ENCODE measurements at places on chromosomes 1 and 21.

GRCh38 chr1:6783221-6783620 lies 2.0 kb upstream of the CAMTA1 start:
- DNase-seq, result no peak

DNA sequence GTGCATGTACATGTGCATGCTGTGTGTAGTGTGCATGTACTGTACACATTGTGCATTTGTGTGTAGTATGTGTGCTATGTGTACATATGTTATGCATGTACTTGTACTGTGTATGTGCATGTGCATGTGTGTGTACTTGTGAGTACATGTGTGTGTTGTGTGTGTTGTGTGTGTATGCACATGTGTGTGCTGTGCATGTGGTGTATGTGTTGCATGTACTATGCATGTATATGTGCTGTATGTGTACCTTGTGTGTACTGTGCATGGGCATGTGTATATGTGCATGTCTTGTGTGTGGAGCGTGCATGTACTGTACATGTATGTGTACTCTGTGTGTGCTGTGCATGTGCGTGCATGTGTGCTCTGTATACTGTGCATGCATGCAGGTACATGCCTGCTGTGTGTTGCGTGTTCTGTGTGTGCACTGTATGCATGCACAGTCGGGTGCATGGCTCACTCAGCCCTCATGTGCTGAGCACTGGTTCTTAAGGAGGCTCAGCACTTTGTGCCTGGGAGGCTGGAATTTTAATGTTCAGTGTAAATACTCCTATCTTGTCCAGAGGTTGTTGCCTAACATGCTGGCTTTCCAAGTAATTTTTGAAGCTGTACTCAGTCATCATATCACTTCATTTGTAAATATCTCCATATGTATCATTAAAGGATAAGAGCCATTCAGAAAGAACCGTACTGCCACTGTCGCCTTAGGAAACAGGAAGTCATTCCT lies 32.3 kb downstream of the SNAP47 start:
- DNase-seq, result no peak

DNA sequence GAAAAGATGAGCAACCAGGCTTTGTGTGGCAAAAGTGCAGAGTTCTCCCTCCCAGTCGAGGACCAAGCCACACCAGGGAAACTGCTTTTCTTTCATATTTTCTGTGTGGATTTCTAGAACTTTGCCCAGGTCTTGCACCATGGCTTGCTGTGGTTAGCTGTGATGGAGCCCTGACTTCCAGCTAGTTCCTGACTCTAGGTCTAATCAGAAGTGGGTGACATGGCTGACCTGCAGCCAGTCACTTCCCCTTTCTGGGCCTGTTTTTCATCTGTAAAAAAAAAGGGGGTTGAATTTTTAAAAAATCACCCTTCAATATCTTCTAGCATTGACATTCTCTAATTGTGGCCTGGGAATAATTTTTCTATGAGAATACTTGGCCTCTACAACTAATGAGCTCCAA lies 491.2 kb upstream of the USP24 start:
- DNase-seq, result no peak

DNA sequence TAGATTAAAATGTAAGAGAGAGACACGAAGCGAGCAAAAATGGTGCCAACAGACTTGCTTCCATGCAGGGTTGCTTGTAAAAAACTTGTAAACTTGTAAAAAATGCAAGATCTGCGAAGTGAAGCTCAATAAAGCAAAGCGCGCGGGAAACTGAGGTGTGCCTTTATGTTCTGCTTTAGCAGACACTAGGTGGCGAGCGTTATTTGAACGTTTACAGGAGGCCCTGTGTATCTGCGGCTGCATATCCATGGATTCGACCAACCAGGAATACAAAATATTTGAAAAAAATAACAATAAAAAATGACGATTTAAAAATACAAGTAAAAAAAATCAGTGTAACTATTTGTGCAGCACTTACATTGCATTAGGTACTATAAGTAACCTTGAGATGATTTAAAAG lies 1.5 kb downstream of the UBE2G2 start:
- peak; percentile 16 for DNase-seq

- peak; percentile 61 for DNase-seq
Measured at GRCh38 chr1:85445906-85446305, 19.1 kb downstream of the DDAH1 start.

DNA sequence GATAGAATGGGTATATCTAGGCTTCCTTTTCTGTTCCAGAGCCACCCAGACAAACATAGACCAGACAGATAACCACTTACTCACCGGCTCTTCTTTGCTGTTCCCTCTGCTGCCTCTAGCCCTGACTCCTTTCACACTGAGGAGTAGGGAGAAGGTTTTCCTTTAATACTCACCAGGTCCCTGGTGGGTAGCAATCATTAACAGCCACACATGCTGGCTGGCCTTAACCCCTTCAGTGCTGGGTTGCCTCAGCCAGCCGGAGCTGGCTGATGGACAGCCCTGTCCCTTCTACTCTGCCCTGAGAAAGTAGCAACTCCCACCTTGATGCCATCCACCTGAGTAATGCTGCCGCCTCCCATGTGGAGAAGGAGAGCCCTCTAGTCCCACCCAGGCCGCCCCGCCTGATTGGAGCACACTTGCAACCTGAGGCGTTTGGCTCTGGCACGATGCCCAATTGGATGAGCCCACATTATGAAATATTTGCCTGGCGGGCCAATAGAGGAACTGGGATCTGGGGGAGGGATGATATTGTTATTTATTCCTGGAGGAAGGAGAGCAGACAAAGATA lies 71.6 kb downstream of the PLEKHA6 start:
- DNase-seq, result no peak

- no peak for DNase-seq
Measured at GRCh38 chr1:110674337-110675059, at the start of gene KCNA3. KCNA3 (minus strand) TSS chr1:110674940; CDS start chr1:110674809, 131 bp downstream.

GRCh38 chr1:8848663-8849386 lies 29.7 kb downstream of the ENO1 start:
- peak; percentile 96 for DNase-seq

DNA sequence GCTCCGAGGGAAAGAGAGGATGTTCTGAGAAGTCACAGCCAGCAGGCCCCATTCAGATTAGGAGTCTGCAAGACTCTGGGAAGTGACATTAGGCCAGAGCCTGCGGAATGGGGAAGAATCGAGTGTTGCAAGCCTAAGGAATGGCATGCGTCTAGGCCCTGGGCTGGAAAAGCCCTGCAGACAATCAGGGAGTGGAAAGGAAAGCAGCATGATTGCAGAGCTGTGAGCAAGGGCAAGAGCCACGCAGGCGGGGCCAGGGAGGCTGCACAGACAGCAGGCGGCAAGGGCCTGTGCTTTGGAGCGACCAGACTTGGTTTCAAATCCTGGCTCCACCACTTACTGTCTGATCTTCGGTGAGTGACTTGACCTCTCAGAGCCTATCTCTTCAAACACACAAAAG lies 118.2 kb downstream of the RRAGC start:
- peak; percentile 28 for DNase-seq

GRCh38 chr1:66464802-66465201 lies 69.2 kb upstream of the SGIP1 start:
- DNase-seq, result peak; percentile 80

DNA sequence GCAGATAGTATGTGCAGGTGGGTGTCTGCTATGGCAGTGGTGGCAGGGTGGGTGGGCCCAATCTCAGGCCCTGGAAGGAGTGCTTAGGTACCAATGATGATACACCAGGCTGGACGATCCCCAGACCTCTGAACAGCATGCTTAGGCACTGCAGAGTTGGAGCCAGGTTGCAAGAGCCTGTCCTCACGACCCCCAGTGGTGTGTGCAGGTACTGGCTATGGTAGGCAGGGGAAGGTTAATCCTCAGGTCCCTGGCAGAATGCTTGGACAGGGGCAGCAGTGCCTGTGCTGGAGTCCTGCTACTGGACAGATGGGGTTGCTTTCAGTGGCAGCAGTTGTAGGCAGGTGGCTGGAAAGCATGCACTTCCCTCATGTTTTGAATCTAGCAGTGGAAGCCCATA lies 100.5 kb upstream of the NEK7 start:
- DNase-seq, result no peak

DNA sequence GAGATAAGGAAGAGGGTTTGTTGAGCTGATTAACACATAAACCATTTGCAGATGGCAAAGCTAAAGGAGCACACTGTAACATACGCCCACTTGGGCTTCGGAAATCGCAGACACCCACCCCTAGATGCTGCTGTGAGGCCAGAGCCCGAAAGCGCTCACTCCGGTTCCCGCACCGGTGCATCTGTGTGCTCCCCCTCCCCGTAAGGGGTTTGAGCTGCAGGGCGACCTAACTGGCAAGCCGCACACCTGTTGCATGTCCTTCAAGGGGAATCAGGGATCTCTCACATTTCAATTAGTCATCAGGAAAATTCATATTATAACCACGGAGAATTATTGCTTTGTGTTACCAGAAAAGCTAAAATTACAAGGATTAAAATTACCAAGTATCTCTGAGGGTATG lies 1.4 kb upstream of the CFH start:
- no peak for DNase-seq

GRCh38 chr1:162541619-162542141 lies 19.8 kb upstream of the UAP1 start:
- DNase-seq, result peak; percentile 91

GRCh38 chr1:242427519-242427918 lies 97.0 kb downstream of the PLD5 start:
- DNase-seq, result no peak

DNA sequence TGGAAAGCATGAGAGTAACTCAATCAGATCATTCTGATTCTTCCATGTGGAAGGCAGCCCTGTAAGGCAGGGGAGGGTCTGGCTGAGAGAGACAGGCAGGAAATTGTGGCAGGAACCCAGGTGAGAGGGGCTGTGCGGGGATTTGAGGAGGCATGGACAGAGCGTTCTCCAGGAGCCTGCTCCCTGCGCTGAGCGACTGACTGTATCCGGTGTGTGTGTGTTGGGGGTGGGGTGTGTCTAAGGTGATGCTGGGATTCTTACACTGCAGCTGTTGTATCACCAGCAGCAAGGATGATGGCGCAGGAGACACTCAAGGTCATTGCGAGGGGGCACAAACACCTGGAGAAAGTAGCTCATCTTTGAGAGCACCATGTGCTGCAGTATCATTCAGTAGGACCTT lies 128.5 kb downstream of the RHOU start:
- no peak for DNase-seq

- DNase-seq, result peak; percentile 16
Measured at GRCh38 chr1:246647513-246647912, 76.7 kb upstream of the SCCPDH start.

DNA sequence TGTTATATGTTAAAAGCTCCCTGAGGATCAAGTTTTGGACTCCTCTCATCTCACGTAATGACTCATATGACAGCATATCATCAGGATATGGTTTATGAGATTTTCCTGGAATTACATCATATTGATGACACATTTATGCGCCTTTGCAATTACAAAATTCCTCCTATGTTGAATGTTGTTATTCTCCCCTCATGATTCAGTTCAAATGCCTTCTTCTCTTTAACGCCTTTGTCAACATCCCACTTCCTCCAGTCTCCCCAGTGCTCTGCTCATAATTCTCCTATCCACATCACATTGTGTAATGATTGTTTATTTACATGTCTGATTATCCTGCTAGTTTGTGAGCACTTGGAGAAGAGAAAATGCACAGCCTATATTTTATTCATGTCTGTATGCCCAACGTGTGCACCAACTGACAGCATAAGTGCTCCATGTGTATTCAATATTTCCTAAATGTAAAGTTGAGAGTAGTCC lies 80.9 kb upstream of the BACH1 start:
- peak; percentile 92 for DNase-seq

- DNase-seq, result no peak
Measured at GRCh38 chr1:40047276-40047675, 6.7 kb downstream of the CAP1 start.

DNA sequence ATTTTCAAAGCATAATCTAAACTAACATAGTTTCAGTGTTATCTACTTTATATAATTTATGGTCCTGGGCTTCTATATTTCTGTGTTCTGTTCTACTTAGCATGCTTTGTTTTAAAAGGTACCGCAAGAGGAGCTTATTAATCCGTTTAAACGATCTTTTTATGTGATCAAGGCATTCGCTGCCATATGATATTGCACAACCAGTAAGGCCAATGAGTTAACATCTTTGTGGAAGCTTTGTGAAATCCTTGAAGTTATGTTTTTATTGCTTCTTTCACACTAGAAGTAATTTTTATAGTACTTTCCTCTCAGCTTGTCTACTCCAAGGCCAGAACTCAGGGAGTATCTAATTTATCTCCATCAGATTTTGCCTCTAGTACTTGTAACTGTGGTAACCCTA lies 8.9 kb downstream of the LRRC8C start:
- DNase-seq, result no peak

- no peak for DNase-seq
Measured at GRCh38 chr1:20551161-20551560, 1.2 kb upstream of the FAM43B start.

- DNase-seq, result peak; percentile 73
Measured at GRCh38 chr1:23194119-23194984, 22.9 kb downstream of the HTR1D start.

DNA sequence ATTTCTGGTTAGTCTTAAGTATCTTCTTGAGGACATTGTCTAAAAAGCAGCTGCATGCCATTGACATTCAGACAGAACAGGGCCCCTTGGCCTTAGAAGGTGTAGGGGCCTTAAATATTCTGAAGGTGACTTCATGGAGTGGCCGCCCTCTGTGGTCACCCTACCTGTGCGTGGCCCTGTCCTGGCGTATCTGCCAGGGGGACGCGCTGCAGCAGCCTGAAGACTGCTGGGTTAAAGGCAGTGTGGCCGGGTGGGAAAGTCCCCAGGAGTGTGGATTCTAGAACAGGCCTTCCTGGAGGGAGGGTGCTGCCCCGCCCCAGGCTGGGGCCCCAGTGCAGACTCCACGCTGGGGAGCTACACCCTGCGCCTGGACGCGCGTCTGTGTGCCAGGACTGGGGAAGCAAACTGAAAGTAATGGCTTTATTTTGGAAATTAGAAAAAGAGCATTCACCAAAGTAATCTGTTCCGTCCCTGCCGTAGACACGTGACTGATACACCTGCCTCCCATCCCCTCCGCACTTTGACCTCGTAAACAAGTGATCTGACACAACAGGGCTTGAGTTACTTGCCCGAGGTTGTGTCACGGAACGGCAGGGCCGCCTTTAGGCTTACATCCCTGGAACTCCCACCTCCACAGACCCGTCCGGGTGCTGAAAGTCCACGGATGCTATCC lies 1.8 kb downstream of the AGPAT3 start:
- no peak for DNase-seq

DNA sequence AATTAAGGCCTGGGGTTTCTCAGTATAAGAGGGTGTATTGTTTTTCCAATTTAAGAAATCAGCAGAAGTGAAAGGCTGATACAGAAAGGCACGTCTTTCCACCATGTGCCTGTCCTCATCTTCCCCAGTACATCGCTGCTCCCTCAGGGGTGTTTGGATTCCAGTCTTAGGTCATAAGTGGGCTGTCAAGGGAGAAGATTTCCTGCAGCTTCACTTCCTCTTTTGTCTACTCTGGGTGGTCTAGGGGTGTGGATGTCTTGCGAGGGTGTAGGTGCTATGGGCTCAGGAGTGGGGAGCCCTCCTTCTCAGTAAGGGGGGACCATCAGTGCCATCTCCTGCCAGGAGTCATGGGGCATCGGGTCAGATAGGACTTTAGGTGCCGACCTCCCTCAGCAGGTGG lies 999.8 kb upstream of the NCAM2 start:
- no peak for DNase-seq

- no peak for DNase-seq
Measured at GRCh38 chr1:168312718-168313604, 32.3 kb downstream of the TBX19 start.

- peak; percentile 73 for DNase-seq
Measured at GRCh38 chr1:166839600-166840308, 479 bp downstream of the POGK start.

Measured in adipocyte (in vitro differentiated cells).